DMS153 (cell line): ENCODE measurements at places on chromosomes 11 and 22.
A peak's percentile ranks its signal among the peaks of the same experiment; 100 is the strongest.

GRCh38 chr11:8258784-8259183 lies 4.9 kb downstream of the LMO1 start:
- DNase-seq, result no peak

GRCh38 chr11:116231543-116231942 lies 541.2 kb downstream of the BUD13 start:
- DNase-seq, result no peak

- DNase-seq, result no peak
Observed at GRCh38 chr11:27786331-27786730, 86.1 kb upstream of the BDNF start.

- no peak for DNase-seq
Observed at GRCh38 chr22:43377896-43378704, 33.7 kb upstream of the MPPED1 start.

GRCh38 chr22:19822301-19823117 lies 32.2 kb downstream of the GNB1L start:
- no peak for DNase-seq

GRCh38 chr11:13110929-13111812 lies 102.1 kb downstream of the RASSF10 start:
- peak; percentile 82 for DNase-seq

DNA sequence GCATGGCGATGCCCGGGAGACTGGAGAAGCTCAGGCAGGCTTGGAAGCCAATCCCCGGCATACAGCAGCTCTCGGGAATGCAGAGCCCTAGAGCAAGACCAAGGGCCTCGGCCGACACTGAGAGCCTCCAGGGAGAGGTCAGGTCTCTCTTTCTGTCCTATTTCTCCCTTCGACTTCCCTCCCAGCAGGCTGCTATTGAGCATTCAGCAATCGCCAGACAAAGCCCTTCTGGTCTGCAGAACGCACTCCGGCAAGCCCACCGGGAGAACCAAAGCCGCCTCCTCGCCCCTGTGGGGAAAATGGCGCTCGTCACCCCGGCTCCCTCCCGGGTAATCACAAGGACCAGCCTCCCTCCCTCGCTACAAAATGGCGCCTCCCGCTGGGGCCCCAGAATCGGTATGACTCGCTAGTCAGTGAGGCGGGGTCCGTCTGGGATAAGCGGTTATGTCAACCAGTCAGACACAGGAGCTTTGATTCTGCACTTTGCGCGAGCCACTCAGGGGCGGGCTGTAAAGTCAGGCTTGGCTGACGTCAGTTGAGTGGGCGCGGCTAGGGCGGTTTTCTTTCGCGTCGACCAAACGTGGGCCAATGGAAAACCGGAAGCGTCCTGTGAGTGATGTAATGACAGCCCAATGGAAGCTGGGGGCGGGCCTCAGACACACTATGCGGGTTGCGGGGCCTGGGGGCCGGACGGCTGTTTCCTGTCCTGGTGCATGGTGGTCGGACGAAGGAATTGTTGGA lies at the start of gene ZNF143:
Gene ZNF143, plus strand, starts transcription at position 691 of the 741 bp plus-strand sequence. CDS start 10,297 bp downstream, outside the sequence.
- peak; percentile 100 for DNase-seq

DNA sequence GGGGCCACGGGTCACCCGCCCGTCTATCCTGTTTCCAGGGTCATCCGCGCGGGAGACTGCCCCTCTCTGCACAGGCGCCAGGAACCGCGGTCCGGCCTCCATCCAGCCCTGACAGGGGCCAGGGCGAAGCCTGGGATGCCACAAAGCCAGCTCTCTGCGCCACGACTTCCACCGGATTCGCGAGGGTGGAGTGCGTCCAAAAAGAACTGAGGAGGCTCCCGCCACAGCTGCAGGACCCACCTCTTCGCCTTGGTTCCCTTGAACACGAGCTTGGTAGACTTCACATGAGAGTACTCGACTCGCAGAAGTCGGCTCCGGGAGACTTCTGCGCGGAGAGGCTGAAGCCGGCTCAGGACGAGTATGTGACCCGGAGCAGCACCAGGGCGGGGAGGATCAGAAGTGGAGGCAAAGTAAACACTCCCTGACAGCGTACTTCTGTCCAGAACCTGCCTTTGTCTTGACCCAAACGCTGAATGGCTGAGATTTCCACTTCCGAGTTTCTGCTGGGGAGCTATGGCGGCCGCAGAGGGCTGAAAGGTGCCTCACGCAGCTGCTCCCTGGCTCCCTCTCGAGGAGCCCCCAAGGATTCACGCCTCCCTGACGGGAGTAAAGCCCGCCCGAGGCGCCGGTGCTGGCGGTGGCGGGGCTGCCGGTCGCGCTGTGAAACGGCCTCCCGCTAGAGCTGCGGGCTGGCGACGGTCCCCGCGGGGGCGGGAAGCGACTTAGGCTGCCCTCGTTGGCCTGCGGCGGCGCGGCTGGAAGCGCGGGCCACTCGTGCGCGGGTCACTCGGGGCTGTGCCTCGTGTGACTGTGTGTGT lies 4566.7 kb upstream of the OR11H1 start:
- DNase-seq, result no peak

DNA sequence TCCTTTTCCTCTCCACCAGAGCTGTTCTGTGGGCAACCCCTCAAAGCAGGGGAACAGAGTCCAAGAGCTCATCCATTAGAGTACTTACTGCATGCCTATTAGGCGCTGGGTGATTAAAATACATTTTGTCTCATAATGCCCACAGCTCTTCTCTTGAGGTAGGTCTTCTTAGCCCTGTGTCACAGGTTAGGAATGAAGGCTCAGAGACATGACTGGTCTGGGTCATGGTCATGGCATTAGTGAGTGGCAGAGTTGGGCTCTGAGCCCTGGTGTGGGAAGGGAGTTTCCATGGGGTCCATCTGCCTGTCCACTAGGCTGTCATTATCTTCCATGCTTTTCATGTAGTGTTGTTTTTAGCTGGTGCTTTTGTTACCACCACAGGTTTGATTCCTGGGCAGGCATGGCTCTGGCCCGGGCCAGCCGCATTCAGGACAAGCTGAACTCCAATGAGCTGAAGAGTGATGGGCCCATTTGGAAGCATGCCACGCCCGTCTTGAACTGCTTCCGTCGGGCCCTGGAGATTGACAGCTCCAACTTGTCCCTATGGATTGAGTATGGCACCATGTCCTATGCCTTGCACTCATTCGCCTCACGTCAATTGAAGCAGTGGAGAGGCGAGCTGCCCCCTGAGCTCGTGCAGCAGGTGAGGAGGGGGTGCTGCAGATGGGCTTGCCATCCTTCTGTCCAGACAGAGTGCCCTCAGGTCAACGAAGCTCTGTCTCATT lies 76.1 kb downstream of the CABIN1 start:
- no peak for DNase-seq
